NCI-H748 treated with DMSO at 0.1 percent for 48 hours (cell line): ENCODE measurements at places on chromosomes 7 and 10.

DNA sequence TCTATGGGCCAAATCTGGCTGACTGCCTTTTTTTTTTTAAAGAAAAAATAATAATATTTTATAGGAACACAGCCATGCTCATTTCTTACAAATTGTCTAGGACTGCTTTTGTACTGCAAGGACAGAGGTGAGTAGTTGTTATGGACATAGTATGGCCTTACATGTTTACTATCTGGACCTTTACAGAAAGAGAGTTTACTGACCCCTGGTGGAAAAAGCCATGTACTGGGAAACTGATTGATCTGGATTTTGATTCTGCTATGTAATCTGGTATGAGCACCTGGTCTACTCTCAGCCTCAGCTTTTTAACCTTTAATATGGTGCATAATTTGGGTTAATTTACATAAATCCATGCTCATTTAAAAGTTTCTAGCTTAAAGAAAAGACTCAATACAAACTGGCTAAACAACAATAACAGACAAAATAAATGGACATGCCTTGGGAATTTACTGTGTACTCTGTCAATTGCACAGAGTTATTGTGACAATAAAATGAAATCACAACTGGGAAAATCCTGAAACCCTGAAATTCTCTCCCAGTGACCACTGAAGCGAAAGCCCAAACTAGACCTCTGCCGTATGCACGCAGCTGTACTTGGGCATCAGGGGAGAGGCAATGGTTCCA is 260.7 kb downstream of the BMPER start:
- no peak for DNase-seq

GRCh38 chr10:77770868-77771175 is 133.2 kb upstream of the KCNMA1 start:
- no peak for DNase-seq

DNA sequence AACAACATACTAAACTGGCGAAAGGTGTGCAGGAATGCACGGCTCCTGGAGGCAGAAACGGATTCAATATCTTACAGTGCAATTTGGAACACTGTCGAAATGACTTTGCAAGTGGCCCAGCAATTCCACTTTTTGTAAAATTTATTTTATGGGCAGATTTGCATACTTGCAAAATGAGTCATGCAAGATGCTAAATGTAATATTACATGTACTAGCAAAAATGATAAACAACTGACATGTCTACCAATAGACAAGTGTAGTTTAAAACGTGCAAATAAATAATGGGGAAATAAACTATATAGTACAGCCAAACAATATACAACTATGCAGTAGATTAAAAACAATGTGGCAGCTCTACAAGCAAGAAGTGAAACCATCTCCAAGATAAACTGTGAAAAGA is 97.7 kb downstream of the ARHGAP12 start:
- no peak for DNase-seq

- DNase-seq = no peak
Measured at GRCh38 chr7:151744656-151745638, 132.0 kb downstream of the PRKAG2 start.

DNA sequence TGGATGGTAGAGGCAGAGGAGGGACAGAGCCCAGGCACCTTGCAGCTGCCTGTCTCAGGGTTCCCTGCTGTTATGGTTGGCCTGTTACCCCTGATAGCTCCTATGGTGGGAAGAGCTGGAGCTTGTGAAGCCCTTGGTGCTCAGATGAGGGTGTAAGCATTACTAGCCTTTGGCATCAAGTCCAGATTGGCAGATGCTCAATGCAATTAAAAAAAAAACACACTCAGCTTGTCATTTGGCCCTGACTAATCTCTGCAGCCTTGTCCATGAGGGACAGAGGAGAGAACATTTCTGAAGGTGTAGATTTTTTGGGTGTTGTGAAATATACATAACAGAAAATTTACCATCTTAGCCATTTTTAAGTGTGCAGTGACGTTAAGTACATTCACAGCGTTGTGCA is 86.3 kb downstream of the PLPP4 start:
- no peak for DNase-seq

DNA sequence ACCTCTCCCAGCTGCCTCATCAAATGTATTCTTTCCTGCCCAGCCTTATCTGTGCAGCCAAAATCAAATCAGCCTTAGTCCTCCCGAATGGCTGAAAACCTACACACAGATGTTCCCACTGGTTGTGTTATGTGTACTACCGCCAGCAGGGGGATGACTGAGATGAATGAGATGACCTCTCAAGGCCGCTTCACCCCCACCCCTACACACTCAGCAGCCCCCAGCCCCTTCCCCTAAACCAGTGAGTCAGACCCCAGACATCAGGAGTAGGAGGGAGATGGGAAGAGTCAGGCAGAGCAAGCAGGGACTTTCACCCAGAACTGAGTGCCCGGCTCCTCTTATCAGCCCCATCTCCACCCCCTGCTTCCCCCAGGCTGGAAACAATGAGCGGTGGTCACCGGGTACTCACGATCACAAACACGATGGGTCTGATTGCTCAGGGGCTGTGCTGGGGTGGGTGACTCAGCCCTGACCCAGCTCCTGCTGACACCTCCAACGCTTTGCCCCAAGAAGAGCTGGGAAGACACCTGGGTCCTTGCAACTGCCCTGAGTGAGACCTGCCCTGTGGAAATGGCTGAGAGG is 6.5 kb upstream of the C10orf105 start:
- no peak for DNase-seq

DNA sequence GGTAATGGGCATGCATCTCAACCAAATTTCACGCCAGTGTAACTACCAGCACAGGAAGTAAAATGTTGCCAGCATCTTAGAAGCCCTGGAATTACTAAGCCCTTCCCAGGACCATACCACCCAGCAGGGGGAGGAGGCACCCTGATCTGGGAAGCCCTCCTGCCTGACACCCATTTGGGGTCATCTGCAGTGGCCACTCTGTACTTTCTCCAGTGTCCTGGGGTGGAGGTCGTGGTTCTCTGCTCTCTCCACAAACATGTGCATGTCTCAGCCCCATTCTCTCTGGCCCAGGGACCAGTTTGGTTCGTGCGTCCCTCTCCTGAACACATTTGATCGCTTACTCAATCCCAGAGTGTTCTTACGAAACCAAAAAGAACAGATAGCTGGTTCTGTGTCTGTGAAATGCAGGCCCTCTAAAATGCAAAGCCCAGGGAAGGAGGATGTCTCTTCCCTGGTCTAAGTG is 9.4 kb upstream of the LRRC27 start:
- DNase-seq = no peak

- DNase-seq = no peak
Measured at GRCh38 chr7:22586786-22587140, 86.8 kb upstream of the STEAP1B start.

- no peak for DNase-seq
Measured at GRCh38 chr7:41544241-41544640, 158.6 kb downstream of the INHBA start.

- no peak for DNase-seq
Measured at GRCh38 chr10:88028072-88028471, 164.6 kb downstream of the PTEN start.

DNA sequence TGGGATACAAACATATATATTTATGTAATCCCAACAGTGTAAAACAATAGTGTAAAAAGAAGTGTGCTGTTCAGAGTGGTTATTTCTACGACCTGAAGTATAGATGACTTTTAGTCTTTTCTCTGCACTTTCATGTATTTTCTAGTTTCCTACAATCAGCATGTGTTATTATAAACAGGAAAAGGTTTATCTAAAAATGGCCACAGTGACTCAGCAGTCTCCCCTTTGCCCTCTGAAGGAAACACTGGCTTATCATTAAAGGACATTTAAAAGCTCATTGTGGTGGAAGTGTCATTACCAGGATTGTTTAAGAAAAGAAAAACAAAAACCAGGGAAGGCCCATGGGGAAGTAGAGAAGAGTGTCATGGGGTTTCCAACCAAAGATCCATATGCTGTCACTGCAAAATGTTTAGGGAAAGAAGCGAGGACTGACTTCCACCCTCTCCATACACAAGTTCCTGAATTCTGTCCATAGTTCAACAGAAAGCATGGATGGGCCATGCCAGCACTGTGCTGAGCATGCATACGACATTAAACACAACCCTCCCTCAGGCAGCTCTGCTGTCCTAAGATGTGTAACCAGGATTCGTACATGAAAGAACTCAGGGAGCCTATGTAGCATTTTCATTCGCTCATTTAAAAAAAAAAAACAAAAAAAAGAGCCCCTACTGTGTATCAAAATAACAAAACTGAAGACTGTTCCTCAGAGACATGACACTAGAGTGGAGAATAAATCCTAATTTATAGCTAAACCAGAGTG is 10.2 kb downstream of the CYREN start:
- DNase-seq = no peak

DNA sequence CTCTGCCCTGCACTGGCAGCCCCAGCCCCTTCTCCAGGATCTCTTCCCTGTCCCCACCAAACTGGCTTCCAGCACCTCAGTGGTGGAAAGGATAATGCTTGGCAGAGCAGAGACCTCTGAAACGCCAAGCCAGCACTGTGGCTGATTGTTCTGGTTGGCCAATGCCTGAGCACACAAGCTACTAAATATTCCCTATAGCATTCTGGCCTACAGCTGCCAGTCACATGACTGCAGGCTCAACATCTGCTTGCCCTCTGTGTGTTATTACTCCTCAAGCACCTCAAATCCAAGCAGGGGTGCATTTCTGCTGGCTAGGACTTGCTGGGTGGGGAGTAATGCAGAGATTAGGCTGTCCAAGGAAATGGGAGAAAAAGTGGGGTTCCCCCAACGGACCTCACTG is 6.1 kb downstream of the TBATA start:
- DNase-seq = no peak

DNA sequence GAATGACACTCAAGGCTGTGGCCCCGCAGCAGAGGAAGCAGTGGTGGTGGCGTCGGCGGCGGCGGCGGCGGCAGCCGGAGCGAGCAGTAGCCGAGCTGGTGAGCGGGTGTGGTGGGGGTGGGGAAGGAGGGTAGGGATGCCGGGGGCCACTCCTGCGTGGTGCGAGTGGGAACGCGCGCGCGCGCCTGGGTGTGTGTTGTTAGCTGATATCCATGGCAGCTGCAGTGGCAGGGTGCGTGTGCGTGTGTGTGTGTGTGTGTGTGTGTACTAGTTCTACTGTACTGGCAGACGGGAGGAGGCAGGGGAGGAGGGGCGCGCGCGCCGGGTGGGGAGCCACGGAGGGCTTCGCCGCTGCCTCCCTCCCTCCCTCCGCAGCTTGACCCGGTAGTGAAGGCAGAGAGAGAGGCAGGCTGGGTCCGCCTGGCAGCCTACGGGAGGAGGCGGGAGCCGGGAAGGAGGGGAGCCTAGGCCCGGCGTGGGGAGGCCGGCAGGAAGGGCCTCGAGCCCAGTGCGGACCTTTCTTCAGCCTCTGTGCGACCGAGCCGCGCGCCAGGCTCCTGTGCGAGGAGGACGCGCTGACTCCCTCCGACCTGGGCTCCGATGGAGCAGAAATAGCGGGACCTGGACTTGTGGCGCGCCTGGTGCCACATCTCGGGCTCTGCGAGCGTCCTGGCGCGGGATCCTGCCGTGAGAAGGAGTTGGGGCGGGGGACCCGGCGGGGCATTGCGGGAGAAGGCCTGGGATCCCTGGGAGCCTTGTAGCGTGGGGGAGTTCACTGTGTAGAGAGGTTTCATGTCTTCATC is at the start of gene MAGI2:
TSS of gene MAGI2 (minus strand) at position 110 of the 803 bp plus-strand sequence. CDS start 347 bp downstream, outside the sequence.
- DNase-seq = peak; percentile 53

DNA sequence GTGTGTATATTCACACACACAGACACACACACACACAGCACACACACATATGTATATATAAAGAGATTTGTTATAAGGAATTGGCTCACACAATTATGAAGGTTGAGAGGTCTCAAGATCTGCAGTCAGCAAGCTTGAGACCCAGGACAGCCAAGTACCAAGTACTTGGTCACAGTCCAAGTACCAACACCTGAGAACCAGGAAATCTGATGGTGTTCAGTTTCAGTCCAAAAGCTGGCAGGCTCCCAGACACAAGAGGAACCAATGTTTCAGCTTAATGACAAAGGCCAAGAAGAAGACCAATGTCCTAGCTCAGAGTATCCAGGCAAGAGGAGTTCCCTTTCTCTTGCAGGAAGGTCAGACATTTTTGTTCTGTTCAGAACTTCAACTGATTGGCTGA is 780.2 kb downstream of the MAGI2 start:
- no peak for DNase-seq

- DNase-seq = no peak
Measured at GRCh38 chr10:110780704-110781103, 91.0 kb upstream of the PDCD4 start.

GRCh38 chr10:4043897-4044665 is 259.1 kb upstream of the KLF6 start:
- DNase-seq = no peak

DNA sequence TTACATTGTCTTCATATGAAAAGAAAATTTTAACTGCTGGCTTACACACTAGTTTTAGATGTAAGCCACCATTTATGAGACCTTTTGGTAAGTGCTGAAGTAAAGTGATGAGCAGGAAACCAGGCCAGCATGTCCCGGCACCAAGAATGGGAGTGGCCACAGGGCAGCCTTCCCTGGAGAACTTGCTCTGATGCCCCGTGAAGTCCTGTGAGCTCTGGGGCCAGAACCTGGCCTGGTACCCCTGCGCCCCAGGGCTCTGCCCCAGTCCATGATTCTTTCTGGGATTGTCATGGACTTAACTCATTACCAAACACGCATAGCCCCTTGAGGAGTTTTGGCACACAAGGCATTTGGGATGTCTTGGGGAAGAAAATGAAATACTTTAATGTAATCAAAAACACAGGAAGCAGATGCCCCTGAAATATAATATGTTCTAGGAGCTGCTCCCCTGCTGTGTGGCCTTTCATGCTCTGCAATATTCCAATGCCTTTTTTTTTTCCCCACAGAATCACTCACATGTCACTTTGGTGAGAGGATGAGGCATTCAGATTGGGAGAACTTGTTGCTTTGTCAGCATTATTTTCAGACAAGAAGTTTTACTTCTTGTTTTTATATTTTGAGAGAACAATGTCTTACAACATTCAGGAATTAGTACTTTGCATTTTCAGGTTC is 53.1 kb upstream of the CXCL12 start:
- DNase-seq = no peak

GRCh38 chr7:133186060-133186459 is 66.8 kb upstream of the EXOC4 start:
- no peak for DNase-seq

DNA sequence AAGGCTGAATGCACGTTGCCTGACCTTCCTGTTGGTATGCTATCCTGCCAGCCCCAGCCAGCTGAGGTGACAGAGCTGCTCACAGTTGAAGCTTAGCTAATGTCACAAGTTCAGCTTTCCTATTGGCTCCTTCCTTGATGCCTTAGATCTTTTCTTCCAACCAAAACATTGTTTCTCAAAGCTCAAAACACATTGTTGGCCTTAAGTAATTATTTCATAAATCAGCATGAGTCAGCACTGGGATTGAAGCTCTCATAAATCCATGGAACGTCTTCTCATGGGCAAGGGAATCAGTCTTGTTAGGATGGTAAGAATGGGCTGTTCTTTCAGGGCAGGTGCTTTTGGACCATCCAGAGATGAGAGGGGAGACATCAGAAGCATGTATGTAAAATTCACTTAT is 128.1 kb upstream of the SAMD8 start:
- no peak for DNase-seq
